Caco-2 (cell line): ENCODE measurements at places on chromosomes 2 and 18. TPM values are rescaled to one million over a fixed set of nuclear protein-coding genes. Genes with fewer than 3 reads are reported as not detected.

Gene ADNP2
- total RNA-seq: 21.4 and 22.1 TPM in 2 replicates

Gene STRADB
- 41.2 and 49.0 TPM in 2 replicates for total RNA-seq

DNA sequence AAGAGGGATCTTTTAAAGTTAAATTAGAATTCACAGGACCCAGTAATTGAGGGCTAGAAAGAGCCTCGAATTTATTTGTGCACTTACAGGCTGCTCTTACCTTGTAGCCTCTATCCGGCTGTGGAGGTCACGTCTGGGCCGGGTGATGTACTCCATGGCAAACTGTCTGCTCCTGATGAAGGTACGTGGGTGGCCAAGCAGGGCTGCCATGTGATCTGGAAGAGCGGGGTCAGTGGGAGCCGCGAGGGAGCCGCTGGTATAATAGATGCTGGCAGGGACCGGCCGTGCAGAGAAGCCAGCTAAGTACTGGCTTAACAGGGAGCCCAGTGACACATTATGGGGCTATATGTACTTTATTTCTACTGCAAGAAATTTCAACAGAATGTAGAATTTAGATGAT is 59.2 kb downstream of the ADI1 start:
- DNase-seq: no peak

- no peak for DNase-seq
These were observed 8.6 kb downstream of the ZEB2 start for GRCh38 chr2:144511226-144511810.

GRCh38 chr2:145743011-145743410 is 1223.1 kb upstream of the ZEB2 start:
- no peak for DNase-seq

DNA sequence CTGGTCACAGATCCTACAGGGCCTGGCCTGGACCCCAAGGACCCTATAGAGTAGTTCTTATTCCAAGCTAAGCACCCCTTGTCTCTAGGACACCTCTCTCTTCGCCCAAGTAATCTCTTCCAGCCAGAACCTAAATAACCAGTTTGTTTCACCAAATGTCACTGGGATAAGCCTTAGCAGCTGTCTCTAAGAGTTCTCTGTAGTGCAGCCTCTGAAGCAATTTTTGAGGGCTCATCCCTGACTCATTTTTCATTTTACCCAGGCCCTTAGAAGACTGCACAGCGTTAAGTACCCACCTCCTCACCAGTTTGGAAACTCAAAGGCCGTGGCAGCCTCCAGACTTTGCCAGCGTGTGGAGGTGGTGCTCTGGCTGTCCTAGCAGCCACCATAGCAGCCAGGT is 290.1 kb upstream of the SIX2 start:
- DNase-seq: no peak

DNA sequence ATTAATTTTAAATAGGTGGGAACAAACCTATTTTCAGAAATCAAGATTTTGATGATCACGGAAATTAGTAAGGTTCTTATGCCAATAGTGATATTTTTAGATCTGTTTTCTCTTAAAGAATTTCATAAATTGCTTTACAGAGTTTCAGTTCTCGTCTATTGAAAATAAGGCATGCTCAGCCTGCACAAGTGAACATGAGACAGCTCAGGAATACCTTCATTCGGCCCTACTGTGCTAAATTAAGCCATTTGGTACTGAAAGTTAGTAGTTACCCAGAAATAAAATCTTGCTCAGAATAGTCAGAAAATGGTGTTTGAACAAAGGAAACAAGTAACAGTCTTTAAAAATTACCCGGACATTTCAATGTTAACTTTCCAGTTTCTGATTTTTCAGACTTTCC is 60.4 kb downstream of the DLGAP1 start:
- DNase-seq: no peak

GRCh38 chr18:21820033-21820810 is 79.6 kb downstream of the MIB1 start:
- DNase-seq: peak; percentile 22

- DNase-seq: peak; percentile 64
These were observed 2.2 kb upstream of the CASP8 start for GRCh38 chr2:201257956-201258665.

DNA sequence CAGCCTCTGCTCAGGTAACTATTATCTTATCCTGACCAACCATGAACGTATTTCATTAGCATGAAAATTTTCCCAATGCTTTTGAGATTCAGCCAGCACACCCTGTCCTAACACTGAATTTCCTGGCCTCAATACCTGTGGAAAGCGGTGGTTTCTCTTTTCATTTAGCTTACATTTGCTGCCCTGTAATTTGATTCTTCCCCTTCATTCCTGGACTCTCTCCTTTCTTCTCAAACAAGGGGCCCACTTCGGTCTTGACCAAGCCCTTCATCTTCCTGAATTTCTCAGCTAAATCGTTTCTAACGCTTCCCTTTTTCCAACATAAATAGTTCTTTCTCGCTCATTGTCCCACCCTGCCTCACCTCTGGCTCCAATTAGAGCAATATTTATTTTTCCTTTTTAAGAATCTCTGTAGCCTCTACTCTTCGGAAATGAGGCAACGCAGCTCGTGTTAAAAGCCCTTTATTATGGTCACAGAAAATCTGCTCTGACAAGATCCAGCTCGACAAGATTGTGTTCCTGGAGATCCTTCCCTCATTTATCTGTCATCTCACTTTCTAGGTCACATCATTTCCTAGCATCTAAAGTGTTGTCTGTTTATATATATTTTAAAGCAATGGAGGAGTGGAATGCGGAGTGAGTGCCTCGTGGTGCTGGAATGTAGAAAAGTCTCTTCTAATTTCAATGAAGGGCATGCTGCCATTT is 49.5 kb upstream of the BCL11A start:
- no peak for DNase-seq

- no peak for DNase-seq
These were observed 119.7 kb downstream of the TACR1 start for GRCh38 chr2:75079575-75079974.

- peak; percentile 82 for DNase-seq
These were observed at the start of gene COPS9 for GRCh38 chr2:240136013-240136670. COPS9 (minus strand) TSS chr2:240136305; CDS start chr2:240136284, 21 bp downstream.
